ENCODE measurements at places on chromosomes 4 and X. TPM values are rescaled to one million over a fixed set of nuclear protein-coding genes. Genes with fewer than 3 reads are reported as not detected.

GJB1 gene
- total RNA-seq = not detected

ETDB gene
- total RNA-seq = not detected

RGN gene
- total RNA-seq = 1.5 TPM

CENPVL2 gene
- total RNA-seq = not detected

TMEM154 gene
- total RNA-seq = 1.4 TPM

RAB39B gene
- total RNA-seq = not detected

HTR2C gene
- not detected for total RNA-seq

NR3C2 gene
- 42.3 TPM for total RNA-seq

NLGN3 gene
- 0.21 TPM for total RNA-seq

HTN1 gene
- not detected for total RNA-seq

TLR3 gene
- 19.9 TPM for total RNA-seq

GPR119 gene
- not detected for total RNA-seq

CYP4V2 gene
- 14.3 TPM for total RNA-seq

IL1RAPL1 gene
- total RNA-seq = not detected

CXorf65 gene
- not detected for total RNA-seq

CFAP99 gene
- not detected for total RNA-seq

GUCY1A1 gene
- total RNA-seq = 37.1 TPM

HSFX1 gene
- total RNA-seq = 21.7 TPM

ADGRG4 gene
- 0.75 TPM for total RNA-seq

KLB gene
- total RNA-seq = not detected

PPA2 gene
- total RNA-seq = 49.3 TPM

XK gene
- 0.53 TPM for total RNA-seq

LRCH2 gene
- total RNA-seq = 5.2 TPM

NKAP gene
- total RNA-seq = 1.2 TPM

TEX13D gene
- not detected for total RNA-seq

TMPRSS11F gene
- total RNA-seq = not detected

FSTL5 gene
- total RNA-seq = not detected

SNCA gene
- not detected for total RNA-seq

Measured in ascending aorta (tissue), 2 donors.